HT-29 (cell line): ENCODE measurements at places on chromosomes 1 and 21. TPM values are rescaled to one million over a fixed set of nuclear protein-coding genes. Genes with fewer than 3 reads are reported as not detected.

Gene TPTE
- total RNA-seq = not detected in 2 replicates

Gene PADI2
- 3.4 and 3.8 TPM in 2 replicates for total RNA-seq

Gene BEND5
- not detected in 2 replicates for total RNA-seq

Gene C4BPA
- 0.18 and 1.1 TPM in 2 replicates for total RNA-seq

Gene VWA1
- 220 and 232 TPM in 2 replicates for total RNA-seq

Gene NUDT4B
- 26.1 and 40.8 TPM in 2 replicates for total RNA-seq

Gene HES2
- total RNA-seq = 0.16 TPM in 1 of 2 replicates, not detected in the other

Gene SLAMF9
- not detected in 2 replicates for total RNA-seq

Gene PPIH
- 61.2 and 61.7 TPM in 2 replicates for total RNA-seq

Gene FCRL5
- not detected in 2 replicates for total RNA-seq

Gene HMGN1
- total RNA-seq = 132 and 165 TPM in 2 replicates

Gene PDC
- total RNA-seq = not detected in 2 replicates

Gene SPRR1B
- 0.57 and 1.9 TPM in 2 replicates for total RNA-seq

Gene KCNJ6
- not detected in 2 replicates for total RNA-seq

Gene PALMD
- total RNA-seq = 0.16 and 0.31 TPM in 2 replicates

Gene SEMA6C
- total RNA-seq = 0.13 TPM in 1 of 2 replicates, not detected in the other

Gene FAM72A
- total RNA-seq = 3.8 and 10.9 TPM in 2 replicates

- DNase-seq = no peak
Measured at GRCh38 chr1:168585191-168585590, 8.8 kb downstream of the XCL1 start.

DNA sequence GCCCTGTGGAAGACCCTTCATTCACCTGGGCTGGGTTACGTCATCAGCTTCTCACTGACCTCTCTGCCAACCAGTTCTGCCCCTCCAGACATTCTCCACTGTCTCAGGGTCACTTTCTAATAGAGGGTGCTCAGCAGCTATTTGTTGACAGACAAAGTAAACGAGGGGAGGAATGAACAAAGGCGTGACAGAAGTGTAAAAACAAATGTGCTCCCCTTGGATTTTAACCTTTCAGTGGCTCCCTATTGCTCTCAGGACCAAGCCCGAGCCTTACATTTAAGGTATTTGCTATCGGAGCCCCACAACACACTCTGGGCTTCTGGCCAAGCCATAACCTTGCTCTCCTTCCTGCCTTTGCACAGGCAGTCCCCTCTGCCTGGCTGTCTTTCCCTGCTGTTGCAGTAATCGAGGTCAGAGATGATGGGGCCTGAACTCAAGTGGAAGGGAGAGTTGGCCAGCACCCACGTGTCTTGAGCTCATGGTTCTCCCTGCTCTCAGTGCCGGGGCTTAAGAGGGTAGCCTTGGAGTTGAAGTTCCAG is 9.3 kb upstream of the MARCKSL1 start:
- no peak for DNase-seq

GRCh38 chr1:89260566-89261255 is 11.9 kb downstream of the GBP5 start:
- no peak for DNase-seq

GRCh38 chr1:170929835-170930554 is 5.3 kb upstream of the MROH9 start:
- peak; percentile 68 for DNase-seq

GRCh38 chr1:81559662-81560350 is 240.9 kb upstream of the ADGRL2 start:
- DNase-seq = peak; percentile 29

GRCh38 chr1:214050513-214051401 is 63.0 kb downstream of the PROX1 start:
- DNase-seq = no peak

- no peak for DNase-seq
Measured at GRCh38 chr1:30805304-30806003, 47.9 kb upstream of the LAPTM5 start.

- no peak for DNase-seq
Measured at GRCh38 chr1:224671076-224671475, 55.0 kb downstream of the CNIH3 start.

DNA sequence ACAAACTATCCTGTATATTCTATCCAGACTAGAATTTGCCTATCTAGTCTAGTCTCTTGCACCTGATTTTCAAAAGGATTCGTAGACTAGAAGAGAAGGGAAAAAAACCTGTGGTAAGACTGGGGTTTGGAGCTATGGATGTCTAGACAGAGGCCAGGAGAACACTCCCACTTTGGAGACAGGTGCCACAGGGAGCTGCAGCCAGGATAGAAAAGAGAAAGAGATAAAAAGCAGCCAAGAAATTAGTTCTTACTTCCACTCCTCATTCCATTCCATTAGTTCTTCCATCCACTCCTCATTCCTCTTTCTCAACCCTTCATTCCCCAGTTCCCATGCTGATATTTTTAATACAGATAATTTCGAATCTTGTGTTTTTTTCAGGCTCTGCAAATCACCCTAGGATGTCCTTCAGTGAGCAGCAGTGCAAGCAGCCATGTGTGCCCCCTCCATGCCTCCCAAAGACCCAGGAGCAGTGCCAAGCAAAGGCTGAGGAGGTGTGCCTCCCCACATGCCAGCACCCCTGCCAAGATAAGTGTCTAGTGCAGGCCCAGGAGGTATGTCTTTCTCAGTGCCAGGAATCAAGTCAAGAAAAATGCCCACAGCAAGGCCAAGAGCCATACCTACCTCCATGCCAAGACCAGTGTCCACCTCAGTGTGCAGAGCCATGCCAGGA is 496 bp downstream of the PRR9 start:
- DNase-seq = no peak

DNA sequence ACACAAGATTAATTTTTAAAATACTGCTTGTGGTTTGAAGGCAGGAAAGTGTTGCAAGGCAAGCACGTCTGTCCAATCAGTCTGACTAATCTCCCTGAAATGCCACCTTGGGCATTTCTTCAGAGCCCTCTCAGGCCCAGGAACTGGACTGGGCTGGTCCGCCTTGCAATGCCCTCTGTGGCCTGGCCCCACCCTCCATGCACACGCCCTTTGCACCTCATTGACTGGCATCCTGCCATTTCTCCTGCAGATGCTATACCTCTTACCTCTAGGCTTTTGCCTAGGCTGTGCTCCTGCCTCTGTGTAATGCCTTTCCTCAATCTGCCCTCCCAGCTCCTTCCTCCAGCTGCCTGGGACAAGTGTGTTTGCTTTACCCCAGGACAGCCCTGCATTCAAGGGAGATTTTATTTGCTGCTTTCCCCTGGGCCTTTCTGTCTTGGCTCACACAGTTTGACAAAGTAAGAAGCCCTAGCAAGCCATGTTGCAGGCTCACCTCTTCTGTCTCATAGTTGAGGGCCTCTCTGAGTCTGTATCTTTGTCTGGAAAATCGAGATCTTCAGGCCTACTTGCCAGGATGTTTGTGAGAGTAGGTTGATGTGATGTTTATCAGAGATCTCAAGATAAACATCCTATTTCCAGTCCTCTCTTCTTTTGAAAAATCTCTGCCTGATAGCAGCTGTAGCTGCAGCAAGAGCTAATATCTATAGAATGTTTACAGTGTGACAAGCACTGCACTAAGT is 149.2 kb upstream of the JUN start:
- DNase-seq = peak; percentile 97

- DNase-seq = no peak
Measured at GRCh38 chr1:156320560-156320959, 17.5 kb downstream of the CCT3 start.

GRCh38 chr1:244035358-244035757 is 15.7 kb upstream of the ZBTB18 start:
- no peak for DNase-seq

GRCh38 chr1:232344791-232345399 is 285.0 kb downstream of the SIPA1L2 start:
- DNase-seq = no peak

- no peak for DNase-seq
Measured at GRCh38 chr1:167904652-167905130, 9.2 kb downstream of the ADCY10 start.

- DNase-seq = no peak
Measured at GRCh38 chr1:39959651-39960333, 4.8 kb downstream of the MFSD2A start.

GRCh38 chr21:43817157-43818086 is 28.0 kb downstream of the RRP1 start:
- DNase-seq = no peak

DNA sequence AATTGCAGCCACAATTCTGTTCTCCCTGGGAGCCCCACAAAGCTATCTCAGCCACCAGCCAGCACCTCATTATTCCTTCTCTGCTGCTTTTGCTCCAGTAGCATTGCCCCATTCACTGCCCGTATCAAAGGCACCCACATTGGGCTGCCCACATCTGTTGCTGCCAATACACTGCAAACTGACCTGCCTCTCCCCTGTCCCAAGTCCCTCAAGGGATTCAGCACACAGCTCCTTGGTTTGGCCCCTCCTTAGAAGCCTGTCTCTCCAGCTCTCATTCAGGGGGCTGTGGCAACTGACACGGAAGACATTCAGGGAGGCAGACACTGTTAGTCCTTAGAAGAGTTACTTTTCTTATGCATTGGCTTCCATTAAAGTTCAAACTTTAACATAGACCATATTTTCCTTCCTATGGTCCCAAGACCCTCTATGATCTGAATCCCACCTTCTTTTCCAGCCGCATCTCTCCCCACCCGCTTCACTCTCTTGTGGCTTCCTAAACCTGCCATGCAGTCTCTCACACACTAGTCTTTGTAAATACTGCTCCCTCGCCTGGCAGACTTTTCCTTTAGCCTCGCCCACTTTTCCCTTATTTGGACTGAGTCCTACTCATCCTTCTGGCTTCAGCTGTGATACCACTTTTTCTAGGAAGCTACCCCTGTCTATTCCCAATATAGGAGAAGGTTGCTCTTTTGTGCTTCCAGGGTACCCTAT is 19.3 kb upstream of the KLHDC8A start:
- peak; percentile 43 for DNase-seq

GRCh38 chr1:14253676-14254075 is 344.8 kb upstream of the KAZN start:
- no peak for DNase-seq

DNA sequence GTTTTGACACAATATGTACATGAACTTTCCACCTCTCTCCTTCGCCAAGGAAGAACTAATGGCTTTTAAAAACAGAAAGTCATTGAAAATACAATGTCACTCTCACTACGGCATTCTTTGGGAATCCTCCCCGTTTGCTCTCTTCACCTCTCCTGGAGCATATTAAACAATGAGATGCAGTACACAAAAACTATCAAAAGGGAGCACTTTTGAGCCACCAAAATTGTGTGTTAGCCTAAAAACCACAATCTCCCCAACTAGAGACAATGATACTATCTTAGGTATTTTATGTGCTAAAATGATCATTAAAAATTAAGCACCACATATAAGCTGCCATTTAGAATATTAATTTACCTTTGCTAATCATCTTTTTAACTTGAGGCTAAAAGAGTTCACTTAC is 425.5 kb downstream of the KCTD3 start:
- peak; percentile 9 for DNase-seq

DNA sequence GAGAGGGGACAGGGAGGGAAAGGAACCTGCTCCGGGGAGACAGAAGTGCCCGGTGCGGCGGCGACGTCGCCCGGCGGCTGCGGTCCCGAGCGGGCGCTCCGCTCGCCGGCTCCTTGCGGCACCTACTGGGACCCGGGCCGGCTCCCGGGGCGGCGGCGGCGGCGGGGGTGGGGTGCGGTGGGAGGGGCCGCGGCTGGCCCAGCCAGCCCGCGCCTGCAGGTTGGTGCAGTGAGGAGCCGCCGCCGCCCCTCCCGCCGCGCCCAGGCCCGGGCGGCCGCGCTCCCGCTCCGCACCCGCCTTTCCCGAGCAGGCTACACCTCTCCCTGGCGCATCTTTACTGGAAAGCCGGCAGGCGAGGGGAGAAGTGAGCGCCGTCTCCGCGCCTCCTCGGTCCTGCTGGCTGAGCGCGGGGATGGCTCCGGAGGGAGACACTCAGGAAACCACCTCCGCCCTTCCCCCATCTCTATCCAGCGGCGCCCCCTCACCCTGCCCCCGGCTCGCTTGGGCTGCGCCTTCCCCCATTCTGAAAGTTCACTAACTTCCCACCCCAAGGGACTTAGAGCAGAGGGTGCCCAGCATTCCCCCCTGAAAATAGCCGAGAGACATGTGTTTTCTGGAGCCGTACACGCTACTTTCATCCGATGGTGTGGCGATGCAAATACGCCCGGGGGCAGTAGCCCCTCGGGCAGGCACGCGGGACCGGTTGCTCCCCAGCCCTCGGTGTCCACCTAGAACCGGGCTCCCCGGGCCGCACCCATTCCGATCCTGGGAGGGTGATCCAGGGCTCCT is at the start of gene PLD5:
PLD5 (minus strand) TSS at position 127 of the 789 bp plus-strand sequence.
- no peak for DNase-seq

GRCh38 chr1:214983126-214983869 is 99.2 kb upstream of the KCNK2 start:
- no peak for DNase-seq

DNA sequence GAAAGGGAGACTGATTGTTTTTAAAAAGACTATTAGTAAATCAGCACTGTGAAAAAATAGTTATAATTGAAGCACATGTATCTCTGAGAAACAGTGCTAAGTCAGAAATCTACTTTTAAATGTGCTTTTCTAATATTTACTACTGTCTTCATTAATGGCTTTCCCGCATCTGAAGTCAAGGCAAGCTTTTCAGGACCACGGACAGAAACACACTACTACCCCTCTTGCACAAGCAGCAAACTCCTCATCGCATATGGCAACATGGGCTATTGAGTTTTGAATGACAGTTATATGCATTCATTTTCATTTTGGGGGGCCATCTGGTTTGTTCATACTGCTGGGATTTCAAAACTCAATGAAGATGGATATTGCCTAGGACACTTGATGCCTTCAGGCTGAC is 433.4 kb upstream of the CAMK1G start:
- peak; percentile 36 for DNase-seq
